Keratinocyte (primary cell): ENCODE measurements at places on chromosomes 5 and 9.

DNA sequence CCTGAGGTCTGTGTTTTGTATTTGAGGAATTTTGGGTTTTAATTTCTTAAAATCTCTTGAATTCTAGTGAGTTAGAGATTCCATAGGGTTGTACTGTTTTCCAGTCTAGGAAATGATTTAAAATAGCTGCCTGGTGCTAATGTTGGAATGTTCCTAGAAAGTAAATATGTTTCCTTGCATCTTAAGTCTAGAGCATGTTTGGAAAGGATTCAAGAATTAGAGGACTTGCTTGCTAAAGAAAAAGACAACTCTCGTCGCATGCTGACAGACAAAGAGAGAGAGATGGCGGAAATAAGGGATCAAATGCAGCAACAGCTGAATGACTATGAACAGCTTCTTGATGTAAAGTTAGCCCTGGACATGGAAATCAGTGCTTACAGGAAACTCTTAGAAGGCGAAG, 41.8 kb downstream of the LMNB1 start:
- no peak for DNase-seq

DNA sequence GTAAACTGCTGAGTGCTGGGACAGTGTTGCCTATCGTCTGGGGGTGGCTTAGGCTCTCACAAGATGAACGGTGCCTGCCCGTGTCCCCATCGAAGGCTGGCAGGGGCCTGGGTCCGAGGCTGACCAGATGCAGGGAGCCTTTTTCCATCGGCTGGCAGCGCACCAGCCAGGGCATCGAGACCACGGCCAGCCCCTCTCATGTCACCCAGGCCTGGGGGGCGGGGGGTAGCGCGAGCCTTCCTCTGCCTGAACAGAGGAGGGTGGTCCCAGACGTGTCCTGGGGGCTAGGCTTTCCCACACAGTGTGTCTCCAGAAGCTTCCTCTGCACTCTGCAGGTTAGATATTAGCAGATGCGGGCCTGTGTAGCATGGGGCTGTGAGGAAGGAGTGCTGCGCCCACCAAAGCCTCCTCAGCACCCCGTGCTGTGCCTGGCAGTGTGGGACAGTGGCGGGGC, 17.3 kb downstream of the FGD3 start:
- DNase-seq, result no peak

- DNase-seq, result no peak
Observed at GRCh38 chr9:38708759-38709158, 11.2 kb downstream of the FAM240B start.

DNA sequence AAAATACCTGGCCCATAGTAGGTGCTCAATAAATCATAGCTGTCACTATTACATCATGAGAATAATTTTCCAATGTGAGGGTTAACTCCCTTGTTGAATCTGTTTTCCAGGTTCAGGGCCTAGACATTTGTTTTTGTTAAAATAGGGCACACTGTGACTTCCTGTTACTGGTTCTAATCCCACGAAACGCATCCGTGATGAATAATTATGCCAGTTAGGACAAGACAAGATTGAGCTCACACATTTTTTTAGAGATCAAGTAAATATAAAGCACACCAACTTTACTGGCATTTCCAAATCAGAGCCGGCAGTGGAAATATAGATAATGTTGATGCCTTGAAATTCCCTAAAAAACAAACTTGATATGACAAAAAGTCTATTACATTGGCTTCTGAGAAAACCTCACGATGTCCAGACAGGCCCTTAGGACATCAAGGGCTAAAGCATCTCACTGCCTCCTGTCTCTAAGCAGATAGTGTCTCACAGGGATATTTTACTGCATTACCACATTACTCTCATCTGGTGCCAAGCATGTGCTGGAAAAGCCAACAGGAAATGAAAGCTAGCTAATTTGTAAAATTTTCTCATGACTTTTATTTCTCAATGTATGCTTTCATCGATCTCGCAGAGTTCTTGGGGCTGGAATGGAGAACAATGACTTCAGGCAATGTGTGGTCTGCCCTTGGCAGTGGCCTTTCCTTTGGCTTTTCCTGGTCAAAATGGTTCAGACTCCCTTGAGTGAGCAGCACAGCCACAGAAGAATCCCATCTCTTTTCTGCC, 414.3 kb upstream of the PAPPA start:
- DNase-seq, result no peak

GRCh38 chr5:68725905-68726683, 367.7 kb upstream of the SLC30A5 start:
- DNase-seq, result no peak

GRCh38 chr5:90549729-90550275, 8.8 kb upstream of the ADGRV1 start:
- no peak for DNase-seq

GRCh38 chr5:27855491-27855890, 817.1 kb upstream of the CDH9 start:
- DNase-seq, result no peak

DNA sequence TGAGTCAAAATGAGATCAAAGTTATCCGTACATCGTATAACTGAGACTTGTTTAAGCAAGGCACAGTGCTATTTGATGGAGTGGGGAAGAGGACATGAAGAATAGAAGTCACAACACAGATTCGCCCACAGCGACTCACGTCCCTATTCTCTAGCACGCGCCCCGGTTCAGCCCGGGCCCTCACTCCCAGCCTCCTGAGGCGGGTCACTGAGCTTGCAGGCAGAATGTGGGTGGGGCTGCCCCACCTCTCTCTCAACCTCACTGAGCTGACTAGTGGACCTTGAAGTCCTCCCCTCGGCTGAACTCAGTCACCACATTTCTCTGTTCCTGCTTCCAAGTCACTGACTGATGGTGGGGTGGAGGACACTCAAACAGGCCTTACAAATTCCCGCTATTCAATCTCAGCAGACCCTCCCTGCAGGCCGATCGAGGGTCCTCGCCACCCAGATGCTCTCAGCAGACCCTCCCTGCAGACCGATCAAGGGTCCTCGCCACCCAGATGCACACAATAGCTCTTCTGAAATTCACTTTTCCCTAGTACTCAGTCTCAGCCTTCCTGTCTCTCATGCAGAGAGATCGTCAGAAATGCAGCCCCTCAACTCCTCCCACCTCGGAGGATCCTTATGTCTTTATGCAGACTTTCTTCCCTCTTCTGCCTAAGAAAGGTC, 12.9 kb downstream of the GLDC start:
- DNase-seq, result no peak

- DNase-seq, result peak; percentile 97
Observed at GRCh38 chr5:21774801-21775200, 1078.3 kb downstream of the CDH12 start.

- DNase-seq, result no peak
Observed at GRCh38 chr5:16467363-16468219, 2.0 kb upstream of the ZNF622 start.

DNA sequence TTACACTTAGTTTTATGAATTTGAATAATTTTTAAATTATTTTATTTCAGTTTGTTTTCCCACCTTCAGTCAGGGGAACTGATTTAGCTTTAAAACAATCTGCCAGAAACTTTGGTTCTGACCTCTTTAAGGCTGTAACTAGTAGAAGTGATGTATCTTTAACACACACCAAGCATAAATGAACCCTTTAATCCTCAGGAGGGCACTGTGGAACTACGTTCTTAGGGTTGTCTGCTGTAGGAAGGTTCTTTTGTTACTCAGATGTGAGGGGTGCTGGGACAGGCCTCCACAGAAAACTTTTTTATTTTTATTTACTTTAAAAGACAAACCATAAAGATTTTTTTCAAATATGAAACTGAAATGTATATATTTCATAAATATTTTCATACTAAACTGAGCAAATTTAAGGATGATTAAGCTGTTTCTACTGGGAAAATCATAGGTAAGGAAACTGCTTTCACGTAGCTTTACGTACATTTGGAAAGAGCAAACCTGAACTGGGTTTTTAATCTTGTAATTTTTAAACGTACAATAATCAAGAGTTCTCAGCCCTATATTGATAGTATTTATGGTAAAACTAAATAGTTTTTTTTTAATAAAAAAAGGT, 5.3 kb downstream of the KLF4 start:
- no peak for DNase-seq

DNA sequence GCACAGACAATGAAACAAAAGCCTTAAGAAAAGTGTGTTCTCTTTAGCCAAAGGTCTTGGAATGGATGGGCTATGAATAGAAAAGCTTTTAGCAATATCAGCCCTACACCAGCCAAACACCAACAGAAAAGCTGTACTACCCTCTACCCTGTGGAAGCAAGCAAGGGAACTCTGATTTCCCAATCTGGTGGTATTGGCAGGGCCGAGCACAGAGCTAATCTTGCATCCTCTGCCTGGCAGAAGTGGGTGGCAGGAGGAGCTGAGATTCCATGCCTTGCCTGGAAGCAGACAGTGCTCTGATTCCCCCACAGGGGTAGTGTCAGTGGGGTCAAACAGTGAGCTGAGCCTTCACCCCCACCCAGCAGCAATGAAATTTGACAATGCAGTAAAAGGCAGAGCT, 29.6 kb upstream of the ZNF782 start:
- DNase-seq, result no peak
